Breast epithelium (tissue), 4 donors: ENCODE measurements at places on chromosomes 16 and 17. TPM values are rescaled to one million over a fixed set of nuclear protein-coding genes. Genes with fewer than 3 reads are reported as not detected.
A peak's percentile ranks its signal among the peaks of the same experiment; 100 is the strongest.

- DNase-seq = no peak
These were observed 88.6 kb downstream of the CACNG3 start for GRCh38 chr16:24344784-24345183.

- no peak for DNase-seq
These were observed 248.8 kb upstream of the TBX2 start for GRCh38 chr17:61150686-61151299.

DNA sequence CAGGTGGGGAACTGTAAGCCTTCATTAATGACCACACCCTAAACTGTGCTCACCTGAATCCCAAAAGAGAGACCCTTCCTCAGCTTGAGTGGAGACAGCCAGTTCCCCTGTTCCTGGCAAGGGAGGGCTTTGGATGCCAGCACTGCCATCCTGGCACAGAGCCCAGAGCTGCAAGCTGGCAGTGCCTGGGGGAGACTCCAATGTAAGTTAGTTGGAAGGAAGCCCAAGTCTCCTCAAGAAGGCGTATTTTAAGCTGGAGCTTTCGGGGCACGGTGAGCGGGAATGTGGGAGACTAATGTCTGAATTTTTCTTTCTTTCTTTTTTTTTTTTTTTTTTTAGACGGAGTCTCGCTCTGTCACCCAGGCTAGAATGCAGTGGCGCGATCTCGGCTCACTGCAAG lies 4.7 kb downstream of the CDC42EP4 start:
- peak; percentile 62 for DNase-seq

GRCh38 chr17:27461192-27461859 lies 5.1 kb downstream of the KSR1 start:
- DNase-seq = no peak

- DNase-seq = no peak
These were observed 727 bp downstream of the RPL26 start for GRCh38 chr17:8382052-8382879.

GRCh38 chr16:78333808-78334207 lies 234.4 kb downstream of the WWOX start:
- no peak for DNase-seq

The GOT2 gene
- 15.4 TPM for total RNA-seq

DNA sequence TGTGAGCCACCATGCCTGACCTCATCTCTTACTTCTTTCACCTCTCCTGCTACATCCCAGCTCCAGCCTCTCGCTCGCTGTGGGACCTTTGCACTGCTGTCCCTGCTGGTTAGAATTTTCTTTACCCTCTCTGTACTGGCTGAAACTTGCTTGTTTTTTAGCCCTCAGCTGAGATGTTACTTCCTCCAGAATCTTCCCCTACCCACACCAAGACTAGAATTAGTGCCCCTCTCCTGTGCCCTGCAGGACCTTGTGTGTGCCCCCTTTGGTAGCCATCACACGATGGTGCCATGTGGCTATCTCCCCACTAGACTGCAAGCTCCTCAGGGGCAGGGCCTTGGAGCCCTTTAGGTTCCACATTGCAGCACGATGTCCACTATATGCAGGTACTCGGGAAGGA lies 84.1 kb downstream of the AIPL1 start:
- DNase-seq = no peak
